ENCODE measurements at places on chromosomes 2 and 18. TPM values are rescaled to one million over a fixed set of nuclear protein-coding genes. Genes with fewer than 3 reads are reported as not detected.

DNA sequence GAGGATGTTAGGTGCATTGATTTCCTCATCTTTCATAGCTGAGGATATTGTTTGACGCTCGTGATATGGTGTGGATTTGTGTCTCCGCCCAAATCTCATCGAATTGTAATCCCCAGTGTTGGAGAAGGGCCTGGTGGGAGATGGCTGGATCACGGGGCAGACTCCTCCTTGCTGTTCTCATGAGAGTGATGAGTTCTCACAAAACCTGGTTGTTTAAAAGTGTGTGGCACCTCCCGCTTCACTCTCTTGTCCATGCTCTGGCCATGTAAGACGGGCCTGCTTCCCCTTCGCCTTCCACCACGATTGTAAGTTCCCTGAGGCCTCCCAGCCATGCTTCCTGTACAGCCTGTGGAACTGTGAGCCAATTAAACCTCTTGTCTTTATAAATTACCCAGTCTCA, 28.4 kb upstream of the GPC1 start:
- no peak for DNase-seq

MYO5B gene
- 7.2 TPM for total RNA-seq

GRCh38 chr2:221822416-221822815, 250.3 kb upstream of the EPHA4 start:
- DNase-seq = no peak

- no peak for DNase-seq
Measured at GRCh38 chr2:86243272-86243671, 44.0 kb downstream of the MRPL35 start.

DNA sequence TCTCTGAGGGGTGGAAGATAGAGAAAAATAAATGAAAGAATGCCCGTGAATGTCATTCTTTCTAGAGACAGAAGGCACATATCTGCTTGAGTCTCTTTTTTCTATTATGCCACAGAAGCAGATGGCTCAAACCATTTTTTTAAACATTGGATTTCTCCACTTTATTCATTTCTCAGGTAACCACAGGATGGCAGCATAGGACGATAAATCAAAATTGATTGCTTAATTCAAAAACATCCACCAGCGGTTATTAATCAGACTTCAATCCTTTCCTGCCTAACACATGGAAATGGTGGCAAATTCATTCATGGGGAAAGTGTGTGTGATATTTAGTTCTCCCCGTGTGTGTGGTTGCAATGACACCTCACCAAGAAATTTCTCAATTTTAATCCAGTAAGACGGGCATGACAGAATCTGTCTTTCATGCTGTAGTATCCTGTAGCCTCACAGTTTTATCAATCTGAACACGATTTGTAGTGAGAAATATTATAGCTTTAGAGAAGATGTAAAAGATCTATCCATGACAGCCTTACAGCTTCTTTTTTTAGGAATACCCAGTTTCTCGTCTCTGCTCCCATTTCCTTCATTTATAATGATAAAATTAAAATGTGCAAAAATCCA, 72.2 kb downstream of the DSC3 start:
- DNase-seq = no peak

DNA sequence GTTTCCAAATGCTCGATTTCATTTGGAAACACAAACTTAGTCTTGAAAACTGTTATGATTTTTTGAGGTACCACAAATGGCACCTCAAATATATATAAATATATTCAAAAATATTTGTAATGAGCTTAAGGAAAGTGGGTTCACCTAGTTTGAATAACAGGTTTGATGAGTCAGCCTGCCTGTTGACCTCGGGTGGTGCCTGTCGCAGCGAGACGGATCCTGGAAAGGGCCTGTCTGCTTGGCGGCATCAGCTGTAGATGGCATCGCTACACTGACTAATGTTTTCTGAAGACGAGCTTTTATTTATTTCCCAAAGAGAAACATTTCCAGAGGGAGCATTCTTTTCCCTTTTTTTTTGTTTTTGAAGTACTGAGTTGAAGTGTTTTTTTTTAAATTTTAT, 6.9 kb downstream of the ALLC start:
- no peak for DNase-seq

DNA sequence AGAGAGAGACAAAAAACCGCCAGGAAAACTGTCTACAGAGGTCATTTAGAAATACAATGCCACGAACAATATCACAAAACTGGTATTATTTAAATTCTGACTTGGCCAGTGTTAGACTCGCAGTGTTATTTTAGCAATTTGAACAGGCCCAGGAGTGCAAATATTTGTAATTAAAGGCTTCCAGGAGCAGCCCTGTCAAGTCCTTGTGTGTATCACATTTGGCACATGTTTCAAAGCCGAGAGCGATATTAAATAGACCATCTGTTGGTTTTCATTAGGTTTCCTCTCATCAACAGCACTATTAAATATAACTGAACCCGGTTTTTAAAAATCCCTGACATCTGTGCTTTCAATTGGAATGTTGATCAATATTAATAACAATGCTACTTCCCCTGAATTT, 656.9 kb downstream of the TSN start:
- DNase-seq = no peak

FBLN7 gene
- total RNA-seq = 2.3 TPM

RGPD8 gene
- total RNA-seq = 11.5 TPM

DNA sequence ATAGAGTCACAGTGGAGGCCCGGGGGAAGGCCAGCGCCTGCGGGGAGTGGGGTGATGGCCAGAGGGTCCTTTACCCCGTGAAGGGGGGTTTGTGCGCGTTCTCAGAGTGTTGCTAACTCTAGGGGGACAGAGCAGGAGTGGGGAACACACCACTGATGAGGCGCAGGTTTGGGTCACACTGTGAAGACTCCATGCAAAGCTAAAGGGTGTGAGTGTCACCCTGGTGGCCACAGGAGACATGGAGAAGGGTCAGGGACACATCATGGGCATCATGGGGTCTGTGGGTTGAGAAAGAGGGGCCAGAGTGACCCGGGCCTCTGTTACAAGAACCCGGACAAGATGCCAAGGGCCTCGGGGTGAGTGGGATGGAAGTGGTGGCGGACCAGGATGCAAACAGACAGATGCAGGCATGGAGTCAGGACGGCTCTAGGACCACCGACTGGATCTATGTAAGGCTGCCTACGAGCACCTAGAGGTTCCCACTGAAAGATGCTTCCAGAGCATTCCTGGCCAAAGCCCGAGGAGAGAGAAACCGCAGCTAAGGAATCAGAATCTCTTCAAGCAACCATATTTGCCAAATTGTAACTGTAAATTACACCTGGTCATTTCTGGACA, 84.3 kb downstream of the PXDN start:
- peak; percentile 15 for DNase-seq

FN1 gene
- total RNA-seq = 775 TPM

ABCG8 gene
- total RNA-seq = not detected

TANC1 gene
- 80.7 TPM for total RNA-seq

- DNase-seq = no peak
Measured at GRCh38 chr2:16067866-16068551, 127.7 kb downstream of the MYCN start.

SNTG2 gene
- 1.6 TPM for total RNA-seq

DNA sequence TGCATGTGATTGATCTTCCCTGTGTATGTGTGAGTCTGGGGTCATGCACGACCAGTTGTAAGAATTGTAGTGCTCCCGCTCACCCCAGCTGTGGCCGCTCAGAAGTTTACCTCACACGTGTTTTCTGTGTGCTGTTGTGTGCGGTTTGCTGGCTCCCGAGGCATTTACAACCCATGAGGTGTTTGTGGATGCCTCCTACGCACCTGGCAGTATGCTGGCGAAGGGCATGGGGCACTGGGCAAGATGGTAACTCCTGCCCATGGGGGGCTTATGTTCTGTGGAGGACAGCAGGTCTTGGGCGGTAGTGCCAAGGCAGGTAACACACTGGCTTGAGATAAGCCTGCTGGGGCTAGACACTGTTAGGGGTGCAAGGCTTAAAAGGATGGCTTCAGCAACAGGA, 102.6 kb upstream of the HS6ST1 start:
- no peak for DNase-seq

- DNase-seq = no peak
Measured at GRCh38 chr18:79191418-79191817, 122.2 kb downstream of the ATP9B start.

GRCh38 chr2:203396667-203397066, 68.5 kb downstream of the ABI2 start:
- DNase-seq = no peak

GRCh38 chr2:191369034-191369433, 123.8 kb downstream of the MYO1B start:
- DNase-seq = no peak

AQP12B gene
- not detected for total RNA-seq

RAX gene
- total RNA-seq = not detected

GRCh38 chr2:144679942-144680341, 160.0 kb upstream of the ZEB2 start:
- no peak for DNase-seq

OXER1 gene
- total RNA-seq = 0.53 TPM

GRCh38 chr2:217520356-217521010, 482.3 kb downstream of the TNS1 start:
- DNase-seq = no peak

- no peak for DNase-seq
Measured at GRCh38 chr2:128513116-128513960, 194.7 kb upstream of the HS6ST1 start.

IL1B gene
- total RNA-seq = 0.59 TPM

DNA sequence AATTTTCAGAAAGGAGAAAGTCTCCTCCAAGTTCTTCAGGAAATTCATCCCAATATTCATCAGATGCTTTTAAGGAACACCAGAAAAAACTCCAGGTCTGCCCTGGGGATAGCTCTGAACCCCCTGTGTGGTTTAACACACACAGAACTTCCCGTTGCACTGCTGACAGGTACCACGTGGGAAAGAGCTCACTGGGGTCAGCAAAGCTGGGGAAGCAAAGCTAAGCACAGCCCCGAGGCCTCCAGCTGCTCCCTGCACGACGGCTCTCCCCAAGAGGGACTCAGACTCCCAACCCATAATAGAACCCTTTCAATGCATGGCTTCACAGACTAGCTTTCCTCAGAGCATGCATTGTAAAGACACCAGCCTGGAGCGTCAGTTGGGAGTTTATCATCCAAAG, 28.0 kb downstream of the ADI1 start:
- DNase-seq = no peak

GRCh38 chr2:18106841-18107240, 228.4 kb downstream of the KCNS3 start:
- no peak for DNase-seq

DNA sequence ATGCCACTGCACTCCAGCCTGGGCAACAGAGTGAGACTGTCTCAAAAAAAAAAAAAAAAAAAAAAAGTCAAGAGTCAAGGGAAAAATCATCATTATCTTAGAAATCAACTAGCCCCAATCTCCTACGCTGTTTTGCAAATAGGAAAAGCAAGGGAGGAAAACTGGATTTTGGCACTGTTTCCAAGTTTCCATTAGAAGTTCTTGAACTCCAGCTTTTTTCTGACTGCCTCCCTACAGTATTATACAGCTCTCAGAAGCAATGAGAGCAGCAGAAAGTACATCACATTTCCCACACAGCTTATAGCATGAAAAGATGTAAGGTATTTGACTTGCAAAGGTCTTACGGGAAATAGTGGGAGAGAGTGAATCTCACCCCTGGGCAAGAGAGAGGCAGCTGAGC, 127.8 kb downstream of the OSR1 start:
- DNase-seq = no peak

NXPH2 gene
- total RNA-seq = not detected

GDF7 gene
- 0.32 TPM for total RNA-seq

GRCh38 chr2:191109888-191110287, 40.9 kb downstream of the STAT4 start:
- no peak for DNase-seq

- DNase-seq = peak; percentile 13
Measured at GRCh38 chr2:42931818-42932195, 139.4 kb upstream of the HAAO start.

- DNase-seq = peak; percentile 20
Measured at GRCh38 chr2:23691106-23691470, 235.8 kb downstream of the ATAD2B start.

DNA sequence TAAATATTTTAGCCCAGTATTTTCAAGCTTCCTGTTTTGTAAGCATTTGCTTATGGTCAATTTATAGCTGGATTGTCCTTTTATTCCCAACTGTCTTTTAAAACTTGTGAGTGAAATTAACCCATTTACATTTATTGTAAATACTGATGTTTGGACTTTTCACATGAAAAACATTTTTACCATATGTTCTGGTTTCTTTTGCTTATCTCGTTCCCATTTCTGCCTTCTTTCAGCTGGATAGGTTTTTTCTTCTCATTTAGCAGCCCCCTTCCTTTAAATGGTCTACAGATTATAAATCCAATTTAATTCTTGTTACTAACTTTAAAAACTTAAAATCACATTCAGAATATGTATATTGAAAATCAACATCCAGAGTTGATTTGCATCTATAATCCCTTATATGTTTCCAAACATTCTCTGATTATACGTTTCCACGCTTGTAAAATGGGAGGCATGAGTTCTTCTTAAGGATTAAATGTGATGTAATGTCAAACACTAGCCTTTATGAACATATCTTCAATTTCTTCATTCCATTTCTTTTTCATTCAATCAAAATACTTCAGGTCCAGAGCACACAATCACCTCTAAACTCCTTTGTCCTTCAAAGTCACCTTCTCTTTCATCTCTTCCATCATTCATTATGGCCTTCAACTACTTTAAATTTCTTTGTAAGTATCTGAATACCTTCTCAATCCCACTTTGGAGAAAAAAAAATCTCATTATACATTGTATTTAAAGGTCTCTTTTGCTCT, 1.1 kb upstream of the KDM3A start:
- no peak for DNase-seq

GRCh38 chr2:429575-430254, 141.8 kb upstream of the ALKAL2 start:
- no peak for DNase-seq

DNA sequence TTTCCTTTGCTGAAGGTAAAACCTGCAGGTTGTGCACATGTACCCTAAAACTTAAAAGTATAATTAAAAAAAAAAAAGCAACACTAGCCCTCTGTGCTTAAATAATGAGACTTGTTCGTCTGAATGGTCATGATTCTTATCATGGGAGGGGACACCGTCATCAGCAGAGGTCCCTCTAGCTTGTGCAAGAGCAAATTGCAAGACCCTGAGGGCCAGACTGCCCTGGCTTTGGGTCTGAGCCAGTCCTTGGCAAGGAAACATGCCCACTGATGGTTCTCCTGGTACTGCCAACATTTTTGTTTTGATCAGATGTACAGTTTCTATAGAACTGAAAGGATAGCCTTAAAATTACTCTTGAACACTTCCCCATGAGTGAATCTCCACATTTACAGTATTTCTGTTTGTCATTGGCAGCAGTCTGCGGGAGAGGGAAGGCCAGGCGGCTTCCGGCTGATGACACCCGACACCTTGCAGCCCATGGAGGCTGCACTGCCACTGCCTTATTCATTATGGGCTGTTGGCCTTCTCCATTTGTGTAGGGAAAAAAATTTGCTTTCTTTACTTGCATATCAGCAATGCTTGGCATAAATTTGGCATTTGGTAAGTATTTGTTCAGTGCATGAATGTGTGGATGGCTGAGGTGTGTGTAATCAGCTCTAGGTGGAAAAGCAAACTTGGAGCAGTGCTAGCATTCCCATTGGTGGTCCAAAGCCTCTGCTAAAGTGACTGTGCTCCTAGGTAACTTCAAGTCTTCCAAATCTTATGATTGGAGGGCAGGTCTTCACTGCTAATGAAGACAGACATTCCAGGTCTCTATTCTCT, 161.6 kb upstream of the ALKAL2 start:
- no peak for DNase-seq

- DNase-seq = no peak
Measured at GRCh38 chr18:45339810-45340550, 275.3 kb upstream of the SLC14A2 start.

- DNase-seq = no peak
Measured at GRCh38 chr2:75041731-75042600, 83.5 kb downstream of the POLE4 start.

All from left cardiac atrium (tissue), 4 donors.